Epithelial cell of umbilical artery (primary cell): ENCODE measurements at places on chromosomes 1 and 21. TPM values are rescaled to one million over a fixed set of nuclear protein-coding genes. Genes with fewer than 3 reads are reported as not detected.

Gene CHI3L1
- total RNA-seq, result 0.65 and 1.5 TPM in 2 replicates

Gene FCRL1
- total RNA-seq, result not detected in 2 replicates

Gene FCRLB
- total RNA-seq, result 1.4 and 1.9 TPM in 2 replicates

Gene EPHA8
- not detected in 2 replicates for total RNA-seq

Gene MROH9
- not detected in 2 replicates for total RNA-seq

Gene TMPRSS15
- not detected in 2 replicates for total RNA-seq

Gene PROX1
- total RNA-seq, result 0.15 and 0.32 TPM in 2 replicates

Gene TCHHL1
- not detected in 2 replicates for total RNA-seq

Gene LHX8
- total RNA-seq, result not detected in 2 replicates

Gene TESK2
- total RNA-seq, result 1.1 and 1.3 TPM in 2 replicates

Gene GNG4
- not detected in 2 replicates for total RNA-seq

Gene SLC39A1
- 101 and 104 TPM in 2 replicates for total RNA-seq

Gene KTI12
- total RNA-seq, result 11.9 and 14.6 TPM in 2 replicates

Gene AK5
- total RNA-seq, result 21.8 and 97.3 TPM in 2 replicates

Gene SDC3
- 4.5 and 5.2 TPM in 2 replicates for total RNA-seq

Gene TMEM39B
- 8.4 and 9.1 TPM in 2 replicates for total RNA-seq

Gene HSPA6
- total RNA-seq, result 0.30 and 0.32 TPM in 2 replicates

Gene LRRC53
- not detected in 2 replicates for total RNA-seq

Gene HFM1
- total RNA-seq, result 0.32 TPM in 1 of 2 replicates, not detected in the other

Gene B3GALT5
- under 0.01 TPM in 1 of 2 replicates, not detected in the other for total RNA-seq

Gene TRMT13
- 8.8 and 11.7 TPM in 2 replicates for total RNA-seq

Gene ATP6V1G3
- total RNA-seq, result not detected in 2 replicates

Gene ZC3H11A
- 83.1 and 84.1 TPM in 2 replicates for total RNA-seq

Gene MYOG
- not detected in 2 replicates for total RNA-seq

Gene NEGR1
- total RNA-seq, result 3.6 and 3.8 TPM in 2 replicates

Gene MCOLN3
- total RNA-seq, result not detected in 2 replicates

Gene PGBD5
- under 0.01 TPM in 1 of 2 replicates, not detected in the other for total RNA-seq

Gene ASAP3
- total RNA-seq, result 7.1 and 8.4 TPM in 2 replicates

Gene CORT
- not detected in 2 replicates for total RNA-seq

Gene AADACL3
- not detected in 2 replicates for total RNA-seq

Gene ZYG11A
- total RNA-seq, result 0.65 and 0.91 TPM in 2 replicates

Gene EXTL2
- total RNA-seq, result 24.0 and 32.8 TPM in 2 replicates

Gene VCAM1
- total RNA-seq, result 14.3 and 47.1 TPM in 2 replicates

Gene FAM78B
- not detected in 2 replicates for total RNA-seq

Gene NUDT4B
- 20.1 and 51.6 TPM in 2 replicates for total RNA-seq

Gene PTPN7
- total RNA-seq, result 0.30 and 3.2 TPM in 2 replicates

Gene PLA2G2C
- total RNA-seq, result not detected in 2 replicates

Gene CELSR2
- total RNA-seq, result 0.65 and 0.76 TPM in 2 replicates

Gene IL22RA1
- not detected in 2 replicates for total RNA-seq

Gene LENEP
- 0.76 TPM in 1 of 2 replicates, not detected in the other for total RNA-seq

Gene PRKAA2
- 2.3 and 3.8 TPM in 2 replicates for total RNA-seq

Gene SLC22A15
- under 0.01 TPM in 1 of 2 replicates, not detected in the other for total RNA-seq

Gene GNAT2
- 0.32 TPM in 1 of 2 replicates, not detected in the other for total RNA-seq

Gene GPX7
- 25.4 and 37.0 TPM in 2 replicates for total RNA-seq

Gene SPATA17
- total RNA-seq, result under 0.01 TPM in 1 of 2 replicates, not detected in the other

Gene ALX3
- not detected in 2 replicates for total RNA-seq

Gene CFHR5
- total RNA-seq, result not detected in 2 replicates

Gene MRPL39
- total RNA-seq, result 43.5 and 51.8 TPM in 2 replicates

Gene DIRAS3
- 0.91 and 0.97 TPM in 2 replicates for total RNA-seq

Gene TRIM17
- total RNA-seq, result not detected in 2 replicates

Gene FGR
- 0.46 TPM in 1 of 2 replicates, not detected in the other for total RNA-seq

Gene SEMA4A
- 0.65 and 1.8 TPM in 2 replicates for total RNA-seq

Gene SPRR2A
- not detected in 2 replicates for total RNA-seq

Gene CEP170
- 153 and 157 TPM in 2 replicates for total RNA-seq

Gene TSPAN2
- 2.6 and 3.6 TPM in 2 replicates for total RNA-seq

Gene USP48
- total RNA-seq, result 91.6 and 97.6 TPM in 2 replicates

Gene MRPS14
- total RNA-seq, result 26.6 and 32.8 TPM in 2 replicates
